Stimulated activated CD4-positive, alpha-beta T cell treated with anti-CD3 and anti-CD28 coated beads, Interleukin-1b, Interleukin-23, amount 100 ng/mL, for 1 hour (primary cell): ENCODE measurements at places on chromosomes 1 and 21.

- DNase-seq: no peak
Observed at GRCh38 chr1:103267893-103268292, 159.6 kb upstream of the COL11A1 start.

GRCh38 chr1:246613096-246613758, 47.0 kb downstream of the CNST start:
- no peak for DNase-seq

- DNase-seq: no peak
Observed at GRCh38 chr1:203410182-203410900, 59.4 kb upstream of the FMOD start.

DNA sequence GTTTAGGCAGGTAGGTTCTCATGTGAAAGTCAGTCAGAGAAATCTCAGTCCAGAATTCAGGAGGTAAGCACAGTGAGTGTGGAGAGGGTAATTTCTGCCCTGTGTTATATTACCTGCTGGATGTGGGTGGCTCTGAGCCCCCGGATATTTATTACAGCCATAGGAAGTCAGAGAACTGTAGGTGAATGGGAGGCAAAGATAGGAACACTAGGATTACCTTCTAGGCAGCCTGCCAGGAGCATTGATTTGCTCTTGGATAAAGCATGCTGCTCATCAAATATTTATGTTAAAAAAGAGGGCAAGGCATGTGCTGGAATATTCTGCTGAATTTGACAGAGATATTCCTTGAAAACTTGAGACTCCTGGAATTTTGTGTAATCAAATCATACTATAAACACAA, 8.5 kb downstream of the GNG12 start:
- no peak for DNase-seq

GRCh38 chr1:206666954-206667665, 17.6 kb upstream of the MAPKAPK2 start:
- no peak for DNase-seq
